ENCODE measurements at places on chromosomes 2 and 18. TPM values are rescaled to one million over a fixed set of nuclear protein-coding genes. Genes with fewer than 3 reads are reported as not detected.

- DNase-seq, result no peak
Observed at GRCh38 chr18:33755931-33756560, 178.0 kb downstream of the ASXL3 start.

DNA sequence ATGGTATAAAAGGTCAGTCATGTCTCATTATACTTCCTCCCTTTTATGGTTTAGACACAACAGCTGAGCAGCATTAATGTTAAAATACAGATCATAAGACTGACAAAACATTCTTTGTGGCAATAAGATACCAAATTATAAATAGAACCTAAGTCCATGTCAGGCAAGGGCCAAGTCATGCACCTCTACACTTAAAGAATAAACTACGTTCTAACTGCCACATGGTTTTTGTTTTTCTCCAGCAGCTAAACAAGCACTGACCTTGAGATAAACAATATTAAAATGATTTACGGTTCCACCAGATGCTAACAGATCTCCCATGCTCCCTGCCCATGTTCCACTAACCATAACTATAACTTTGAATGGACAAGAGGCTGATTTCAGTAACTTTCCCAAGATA lies 368.6 kb upstream of the TFPI start:
- no peak for DNase-seq

Gene SERPINB3
- total RNA-seq, result not detected

Gene WNT6
- not detected for total RNA-seq

- DNase-seq, result no peak
Observed at GRCh38 chr2:147679191-147679954, 165.5 kb upstream of the ACVR2A start.

DNA sequence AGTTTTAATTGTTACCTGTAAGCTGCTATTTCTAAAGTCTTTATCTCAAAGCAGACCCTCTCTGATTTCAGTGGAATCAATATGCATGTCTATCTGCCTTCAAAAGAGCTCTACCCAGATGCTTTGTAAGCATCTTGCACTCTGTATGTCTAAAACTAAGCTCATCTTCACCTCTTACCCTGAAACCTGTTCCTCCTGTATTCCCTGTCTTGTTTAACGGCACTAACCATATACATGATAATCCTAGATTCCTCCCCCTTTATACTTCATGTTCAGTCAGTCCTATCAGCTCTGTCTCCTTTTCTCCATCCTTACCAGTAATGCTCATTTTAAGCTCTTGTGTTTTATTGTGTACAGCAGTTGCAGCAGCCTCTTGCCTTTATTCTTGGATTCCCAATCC lies 12.8 kb downstream of the ZC3H15 start:
- no peak for DNase-seq

DNA sequence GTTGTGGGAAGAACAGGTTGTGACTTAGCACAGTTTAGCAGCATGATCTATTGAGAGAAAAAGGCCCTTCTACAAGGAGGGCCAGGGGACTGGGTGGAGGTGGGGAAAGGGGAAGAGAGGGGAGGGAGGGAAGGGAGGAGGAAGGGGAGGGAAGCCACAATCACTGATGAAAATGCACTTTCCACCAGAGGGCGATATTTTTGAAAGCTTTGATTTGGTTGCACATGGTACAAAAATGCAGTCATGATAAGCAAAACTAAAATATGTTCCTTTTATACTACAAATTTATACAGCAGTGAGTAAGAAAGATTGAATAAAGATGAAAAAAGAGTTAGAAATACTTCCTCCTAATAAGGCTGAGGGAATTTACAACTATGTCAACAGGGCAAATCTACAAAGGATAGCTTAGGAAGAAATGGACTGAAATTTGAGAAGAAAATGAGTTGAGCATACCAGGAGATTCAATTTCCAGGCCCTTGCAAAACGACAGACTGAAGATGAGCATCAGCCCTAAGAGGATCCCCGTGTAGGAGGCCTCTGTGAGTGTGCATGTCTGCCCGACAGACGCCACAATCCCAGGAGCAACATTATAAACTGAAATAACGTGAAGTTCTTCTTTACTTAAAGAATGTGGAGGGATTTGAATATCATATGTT lies 17.2 kb downstream of the SH3YL1 start:
- DNase-seq, result no peak

Gene WDR12
- total RNA-seq, result 12.9 TPM

GRCh38 chr2:132652474-132652873 lies 17.5 kb downstream of the LYPD1 start:
- DNase-seq, result no peak

Gene BCL2
- 33.4 TPM for total RNA-seq

GRCh38 chr2:193377789-193378188 lies 1183.1 kb upstream of the TMEFF2 start:
- DNase-seq, result no peak

- DNase-seq, result no peak
Observed at GRCh38 chr2:148756292-148756975, 111.9 kb downstream of the EPC2 start.

- no peak for DNase-seq
Observed at GRCh38 chr2:132390076-132390475, 26.5 kb upstream of the GPR39 start.

- DNase-seq, result no peak
Observed at GRCh38 chr2:20422402-20423271, 24.2 kb upstream of the RHOB start.

Gene ACADL
- total RNA-seq, result not detected

DNA sequence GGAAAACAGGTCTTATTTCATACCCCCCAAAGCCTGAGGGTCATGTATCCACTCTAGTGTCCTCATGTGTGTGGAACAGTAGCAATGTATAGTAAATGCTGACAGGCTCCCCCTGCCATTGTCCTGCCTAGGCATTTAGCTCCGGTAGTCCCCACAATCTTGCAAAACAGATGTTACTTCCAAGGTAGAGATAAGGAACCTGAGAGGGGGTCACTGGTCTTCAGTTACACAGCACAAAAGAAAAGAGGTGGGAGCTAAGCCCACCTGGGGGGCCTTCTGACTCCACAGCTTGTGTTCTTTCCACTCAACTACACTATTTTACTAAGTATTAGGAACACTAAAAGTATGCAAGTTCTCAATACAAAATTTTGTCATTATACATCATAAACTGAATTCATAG lies 17.4 kb upstream of the FECH start:
- no peak for DNase-seq

Gene DYNC1I2
- 26.7 TPM for total RNA-seq

Gene LYPD6B
- not detected for total RNA-seq

GRCh38 chr2:98727369-98728087 lies 3.4 kb downstream of the MGAT4A start:
- no peak for DNase-seq

GRCh38 chr2:45282646-45283045 lies 273.4 kb upstream of the SIX2 start:
- no peak for DNase-seq

- DNase-seq, result no peak
Observed at GRCh38 chr2:141806090-141806489, 324.7 kb downstream of the LRP1B start.

- DNase-seq, result no peak
Observed at GRCh38 chr2:144356402-144356801, 163.5 kb downstream of the ZEB2 start.

GRCh38 chr2:24509840-24510239 lies 18.8 kb downstream of the NCOA1 start:
- DNase-seq, result no peak

Gene SF3B1
- total RNA-seq, result 387 TPM

DNA sequence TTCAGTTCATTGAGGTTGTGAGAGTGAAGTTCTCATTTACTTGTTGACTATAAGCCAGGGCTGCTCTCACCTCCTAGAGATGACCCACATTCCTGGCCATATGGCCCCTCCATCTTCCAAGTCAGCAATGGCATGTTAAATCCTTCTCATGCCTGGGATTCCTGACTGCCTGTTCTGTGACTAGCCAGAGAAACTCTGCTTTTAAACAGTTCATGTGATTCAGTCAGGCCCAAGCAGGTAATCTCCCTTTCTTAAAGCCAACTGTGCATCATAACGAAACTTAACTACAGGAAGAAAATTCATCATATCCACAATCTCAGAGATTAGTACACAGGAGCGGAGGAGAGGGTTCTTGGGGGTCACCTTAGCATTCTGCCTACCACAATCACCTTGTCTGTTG lies 11.5 kb downstream of the DPP4 start:
- no peak for DNase-seq

DNA sequence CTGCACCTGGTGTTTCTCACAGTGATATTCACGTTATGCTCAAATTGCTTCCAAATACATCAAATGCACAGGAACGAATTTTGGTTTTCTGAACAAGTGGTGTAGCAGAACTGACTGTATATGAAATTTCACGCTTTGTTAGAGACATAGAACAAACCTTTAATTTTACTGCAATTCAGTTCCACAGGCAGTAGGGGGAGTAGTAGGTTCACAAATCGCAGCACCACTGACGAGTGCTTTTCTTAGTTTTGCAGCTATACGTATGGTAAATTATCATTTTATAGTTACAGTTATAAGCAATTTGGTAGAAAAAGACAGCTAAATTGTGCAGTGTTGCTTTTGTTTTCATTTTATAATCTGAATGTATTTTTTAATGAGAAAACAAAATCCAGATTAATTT lies 113.3 kb downstream of the KIAA1328 start:
- DNase-seq, result peak; percentile 25

GRCh38 chr2:221283896-221284545 lies 288.1 kb downstream of the EPHA4 start:
- no peak for DNase-seq

DNA sequence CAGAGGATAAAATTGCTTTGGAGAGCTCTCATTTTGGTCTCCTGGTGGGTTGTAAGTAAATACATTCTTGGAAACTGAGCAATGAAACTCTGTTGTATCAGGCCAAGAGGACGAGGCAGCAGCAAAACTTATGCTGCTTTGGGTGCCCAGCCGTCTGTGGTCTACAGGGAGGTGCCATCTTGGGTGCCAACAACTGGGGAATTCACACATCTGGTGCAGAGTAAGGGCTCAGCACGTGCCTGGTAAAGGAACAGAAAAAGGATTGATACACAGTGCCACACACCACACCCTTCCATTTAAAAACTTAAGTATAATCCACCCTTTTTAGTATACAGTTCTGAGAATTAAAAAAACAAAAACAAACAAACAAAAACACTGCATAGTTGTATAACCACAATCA lies 221.9 kb downstream of the TSN start:
- DNase-seq, result no peak

DNA sequence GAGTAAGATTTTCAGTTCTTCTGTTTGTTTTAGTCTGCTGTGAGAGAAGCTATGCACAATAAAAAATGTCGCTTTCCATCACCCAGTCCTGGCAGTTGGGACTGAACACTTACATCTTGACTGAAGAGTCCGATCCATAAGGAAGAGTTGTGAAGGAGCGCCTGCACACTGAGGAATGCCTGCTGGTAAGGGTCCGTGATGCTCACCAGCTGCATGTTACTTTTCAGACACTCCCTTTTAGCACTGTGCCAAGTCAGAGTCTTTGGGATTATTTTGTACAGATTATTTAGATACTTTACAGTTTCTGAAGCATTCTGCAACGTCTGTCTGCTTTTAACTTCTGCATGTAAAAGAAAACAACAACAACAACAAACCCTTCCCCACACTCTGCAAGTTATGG lies 42.6 kb upstream of the CD302 start:
- DNase-seq, result no peak

Gene ARHGAP15
- total RNA-seq, result 165 TPM

Gene PRSS56
- total RNA-seq, result not detected

Gene CCDC142
- 14.9 TPM for total RNA-seq

Gene IL18RAP
- 203 TPM for total RNA-seq

GRCh38 chr2:31413862-31414550 lies 536 bp downstream of the XDH start:
- peak; percentile 24 for DNase-seq

GRCh38 chr2:189658306-189659212 lies 2.7 kb upstream of the ASNSD1 start:
- peak; percentile 62 for DNase-seq

GRCh38 chr2:196181484-196181883 lies 10.1 kb upstream of the STK17B start:
- no peak for DNase-seq
